Esophagus muscularis mucosa (tissue), 4 donors: ENCODE measurements at places on chromosomes 4 and X. TPM values are rescaled to one million over a fixed set of nuclear protein-coding genes. Genes with fewer than 3 reads are reported as not detected.

FABP2 gene
- total RNA-seq, result not detected

PCDH10 gene
- 0.57 TPM for total RNA-seq

DNA sequence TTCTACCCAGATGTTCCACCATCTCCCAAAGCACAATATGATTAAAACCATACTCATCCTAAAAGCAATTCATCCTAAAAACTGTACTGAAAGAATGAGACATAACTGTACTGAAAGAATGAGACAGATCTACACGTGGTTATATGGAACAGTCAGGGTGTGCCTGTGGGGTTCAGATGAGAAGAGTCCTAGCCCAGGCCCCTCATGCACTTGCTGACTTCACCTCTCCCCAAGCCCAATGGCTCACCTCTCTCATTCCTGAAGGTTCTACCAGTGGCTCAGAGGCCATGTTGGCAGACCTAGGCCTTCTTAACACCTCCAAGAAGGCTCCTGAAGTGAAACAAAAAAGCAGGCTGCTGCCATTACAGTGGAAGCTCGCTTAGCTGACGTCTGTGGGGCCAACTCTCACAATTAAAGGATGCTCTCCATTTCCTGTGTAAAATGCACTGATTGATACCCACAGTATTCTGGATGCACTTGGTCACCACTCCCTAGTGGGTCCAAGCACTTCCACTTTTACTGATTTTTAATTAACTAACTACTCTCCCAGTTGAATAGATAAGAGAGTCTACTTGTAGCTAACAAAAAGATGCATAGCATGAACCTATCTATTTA, 3.8 kb downstream of the PLAC1 start:
- H3K4me1 ChIP-seq, result no peaks in the 10 kb centered on the region
- no peaks in the 10 kb centered on the region for H3K36me3 ChIP-seq
- H3K27me3 ChIP-seq, result no peaks in the 10 kb centered on the region
- no peak overlapping the region for H3K4me3 ChIP-seq
- no peak for DNase-seq
- no peak overlapping the region for H3K27ac ChIP-seq

GRCh38 chrX:19695884-19696283, 180.6 kb upstream of the MAP3K15 start:
- no peaks in the 10 kb centered on the region for H3K27me3 ChIP-seq
- H3K27ac ChIP-seq, result no peak overlapping the region
- H3K4me1 ChIP-seq, result peaks cover 11% of the 10 kb centered on the region
- no peak overlapping the region for H3K4me3 ChIP-seq
- no peaks in the 10 kb centered on the region for H3K36me3 ChIP-seq

DNA sequence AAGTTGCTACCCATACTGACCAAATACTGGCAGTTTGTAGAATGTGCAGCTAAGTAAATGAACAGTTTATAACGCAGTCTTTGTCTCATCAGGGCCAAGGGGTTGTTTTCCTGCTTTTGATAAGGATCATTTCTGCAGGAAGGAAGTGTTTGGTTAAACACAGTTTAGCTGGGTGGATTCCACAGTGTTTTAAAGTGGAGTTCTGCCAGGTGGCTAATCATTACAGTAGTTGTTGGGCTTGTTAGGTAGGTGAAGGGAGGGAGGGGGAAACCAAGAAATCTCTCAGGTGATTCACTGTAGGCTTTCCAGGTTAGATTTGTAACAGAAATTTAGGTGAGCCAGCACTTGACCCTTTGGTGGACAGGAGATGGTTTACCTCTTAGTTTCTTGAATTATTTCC, 58.1 kb downstream of the FNIP2 start:
- peaks cover 49% of the 10 kb centered on the region for H3K4me1 ChIP-seq
- no peak for DNase-seq
- H3K36me3 ChIP-seq, result peaks cover 11% of the 10 kb centered on the region
- H3K4me3 ChIP-seq, result no peak overlapping the region

GRCh38 chrX:108439426-108439942, at the start of gene COL4A5:
Gene COL4A5, plus strand, starts transcription at chrX:108439838. Its CDS starts 288 bp downstream, at chrX:108440126.
- no peaks in the 10 kb centered on the region for H3K27me3 ChIP-seq
- no peaks in the 10 kb centered on the region for H3K4me1 ChIP-seq
- H3K4me3 ChIP-seq, result peak within 1 kb of the TSS; percentile 58
- H3K27ac ChIP-seq, result peak within 1 kb of the TSS; percentile 80
- H3K36me3 ChIP-seq, result no peaks in the 10 kb centered on the region

GRCh38 chr4:13461191-13461905, 22.8 kb downstream of the RAB28 start:
- no peak overlapping the region for H3K27ac ChIP-seq
- H3K4me1 ChIP-seq, result no peaks in the 10 kb centered on the region
- DNase-seq, result no peak
- H3K4me3 ChIP-seq, result no peak overlapping the region
- no peaks in the 10 kb centered on the region for H3K27me3 ChIP-seq
